ENCODE measurements at places on chromosomes 2 and 18.

DNA sequence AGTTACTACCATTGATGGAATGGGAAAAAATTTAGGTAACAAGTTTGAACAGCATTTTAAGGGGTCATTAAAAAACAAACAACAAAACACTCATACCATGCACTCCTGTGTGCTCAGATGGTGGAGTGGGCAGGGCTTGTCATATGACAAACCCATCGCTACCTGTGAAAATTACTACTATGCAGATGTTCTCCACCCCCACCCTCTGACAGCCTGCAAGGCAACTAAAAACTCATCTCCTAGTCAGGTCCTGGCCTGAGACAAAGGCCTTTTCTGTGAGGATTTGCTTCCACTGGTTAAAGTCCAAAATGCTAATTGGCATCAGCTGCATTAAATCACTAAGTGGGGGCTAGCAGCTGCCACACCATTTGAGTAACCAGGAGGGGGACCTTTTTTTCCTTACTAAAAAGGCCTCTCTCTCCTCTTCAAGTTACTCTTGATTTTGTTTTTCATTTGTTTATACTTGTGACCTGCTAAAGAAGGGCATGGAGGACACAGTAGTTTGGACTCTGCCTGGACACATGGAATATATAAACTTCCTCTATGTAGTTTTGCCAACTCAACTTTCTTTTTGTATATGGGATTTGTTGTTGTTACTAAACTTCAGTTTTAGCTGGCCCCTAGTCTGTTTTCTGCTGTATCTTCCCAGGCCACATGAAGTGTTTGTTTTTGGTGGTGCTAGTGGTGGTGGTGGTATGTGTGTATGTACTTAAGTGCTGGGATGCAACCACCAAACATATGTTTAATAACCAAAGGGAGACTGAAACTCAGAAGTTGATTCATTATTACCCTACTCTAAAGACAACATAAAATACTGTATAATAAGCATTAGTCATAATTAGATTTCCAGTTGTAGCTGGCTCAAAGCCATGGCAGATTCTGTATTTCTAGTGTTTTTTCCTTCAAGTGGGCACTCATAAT lies 121.3 kb downstream of the MAP4K4 start:
- no peak for DNase-seq

DNA sequence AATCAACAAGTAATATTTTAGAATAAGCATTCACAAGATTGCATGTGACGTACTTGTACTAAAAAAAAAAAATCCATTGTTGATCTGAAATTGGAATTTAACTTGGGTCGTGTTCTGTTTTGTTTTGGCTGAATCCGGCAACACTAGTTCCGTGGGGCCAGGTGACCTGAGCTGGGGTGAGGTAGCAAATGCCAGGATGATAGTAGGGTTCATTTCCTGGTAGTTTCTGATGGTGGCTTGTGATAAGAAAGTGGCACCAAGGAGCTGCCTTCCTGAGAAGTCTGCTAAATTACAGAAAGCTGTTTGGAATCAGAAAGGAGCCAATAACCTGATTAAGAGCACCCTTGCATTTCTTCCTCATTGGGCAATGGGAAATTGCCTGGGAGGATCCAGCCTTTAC lies 126.4 kb upstream of the DLX2 start:
- no peak for DNase-seq

- peak; percentile 41 for DNase-seq
These were observed 1.2 kb downstream of the ZFP36L2 start for GRCh38 chr2:43225093-43225787.

DNA sequence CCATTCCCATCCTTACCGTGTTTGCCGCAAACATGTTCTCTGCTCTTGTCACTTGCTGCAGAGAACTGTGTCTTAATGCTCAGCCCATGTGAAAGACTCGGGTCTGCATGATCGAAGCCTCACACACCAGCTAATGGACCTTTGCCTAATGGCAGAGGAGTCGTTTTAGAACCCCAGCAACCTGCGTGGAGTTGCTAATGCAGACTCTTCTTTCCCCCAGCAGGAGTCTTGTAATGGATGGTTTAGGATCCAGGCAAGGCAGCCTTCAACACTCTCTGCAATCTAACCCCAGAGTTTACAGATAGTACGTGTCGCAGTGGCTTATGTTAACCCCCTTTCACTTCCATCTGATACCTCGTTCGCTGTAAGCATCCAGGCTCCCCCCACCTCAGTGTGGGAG lies 316.4 kb downstream of the AGAP1 start:
- DNase-seq: no peak

DNA sequence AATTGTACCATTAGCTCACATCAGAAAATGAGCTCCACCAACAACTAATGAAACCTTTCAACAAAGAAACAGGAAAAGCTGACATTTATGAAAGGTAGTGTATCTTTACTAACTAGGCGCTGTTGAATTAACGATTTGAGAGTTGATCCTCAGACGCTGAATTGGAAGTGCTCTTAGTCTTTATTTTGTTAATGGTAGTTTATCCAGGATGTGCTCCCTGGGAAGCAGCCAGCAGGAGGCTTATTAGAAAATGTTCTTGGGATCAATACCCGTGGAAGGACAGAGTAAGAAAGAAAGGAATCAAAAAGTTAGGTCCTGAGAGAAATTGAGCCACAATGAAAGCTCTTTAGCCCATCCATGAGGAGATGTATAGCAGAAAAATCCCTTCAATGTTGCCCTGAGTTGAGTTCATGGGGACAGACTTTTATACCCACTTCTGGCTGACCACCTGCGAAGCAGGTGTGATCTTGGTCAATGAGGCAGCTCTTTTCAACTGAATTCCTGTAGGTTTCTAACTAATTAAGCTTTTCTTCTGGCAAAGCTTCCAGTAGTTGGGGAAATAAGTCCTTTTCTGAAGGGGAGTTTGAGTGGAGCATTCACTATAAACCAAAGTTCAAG lies 492.6 kb upstream of the REG3G start:
- no peak for DNase-seq

DNA sequence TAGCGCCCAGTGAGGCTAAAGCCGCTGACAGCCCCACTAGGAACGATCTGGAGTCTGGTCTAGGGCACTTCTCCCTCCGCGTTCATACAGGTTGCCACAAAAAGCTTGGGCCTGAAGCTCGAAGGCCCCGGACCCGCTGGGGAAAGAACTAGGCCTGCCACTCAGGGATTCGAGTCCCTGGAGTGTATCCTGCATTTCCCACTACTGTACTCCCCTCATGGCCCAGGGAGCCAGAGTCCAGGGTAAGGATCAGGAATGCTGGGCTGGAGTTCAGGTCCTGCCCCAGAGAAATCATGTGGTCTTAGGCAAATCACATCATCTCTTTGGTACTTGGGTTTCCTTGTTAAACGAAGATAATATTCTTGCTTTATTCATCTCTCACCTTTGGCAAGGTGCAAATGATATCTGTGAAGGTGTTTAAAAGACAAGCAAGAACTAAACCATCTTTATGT lies 1.4 kb upstream of the ZFP36L2 start:
- DNase-seq: no peak

GRCh38 chr18:49811151-49811938 lies 2.0 kb downstream of the ACAA2 start:
- no peak for DNase-seq

GRCh38 chr2:134232461-134232860 lies 21.4 kb upstream of the MGAT5 start:
- no peak for DNase-seq

DNA sequence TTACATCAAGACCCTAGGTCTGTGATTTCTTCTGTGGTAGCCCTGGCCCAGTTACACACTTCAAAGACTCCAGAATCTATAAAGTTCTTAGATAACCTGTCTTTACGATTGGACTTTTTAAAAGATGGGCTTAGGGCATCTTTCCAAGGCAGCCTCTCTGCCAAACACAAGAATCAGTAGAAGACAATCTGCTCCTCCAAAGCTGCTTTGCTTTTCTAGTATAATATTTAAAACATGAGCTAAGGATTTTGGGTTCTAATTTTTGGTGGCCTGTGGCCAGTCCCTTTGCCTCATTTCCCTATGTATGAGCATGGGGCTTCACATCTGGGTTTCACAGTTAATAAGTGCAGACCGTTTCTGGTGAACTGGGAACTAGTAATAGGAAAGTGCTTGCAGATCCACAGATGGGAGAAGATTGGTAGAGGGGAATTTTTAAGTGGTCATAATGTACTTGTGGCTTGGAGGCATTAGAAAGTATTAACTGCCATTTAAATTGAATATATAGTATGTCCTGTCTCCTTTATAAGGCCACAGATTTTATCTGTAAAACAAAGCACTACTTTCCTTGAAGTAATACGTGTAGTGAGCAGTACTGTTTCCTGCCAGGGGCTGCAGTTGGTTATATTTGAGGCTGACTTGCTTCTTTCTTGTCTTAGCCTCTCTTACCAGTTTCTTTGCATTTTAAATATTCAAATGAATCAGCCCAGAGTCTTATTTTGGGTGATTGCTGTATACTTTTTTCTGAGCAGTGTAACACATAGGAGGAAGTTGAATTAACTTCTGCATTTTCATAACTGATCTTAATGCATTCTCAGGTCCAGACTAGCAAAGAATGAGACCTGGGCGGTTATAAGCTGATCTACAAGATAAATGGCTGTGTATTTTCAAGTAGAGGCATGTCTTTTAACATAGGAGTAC lies 1.5 kb downstream of the ARPC2 start:
- no peak for DNase-seq

- DNase-seq: no peak
These were observed 45.4 kb upstream of the CCDC150 start for GRCh38 chr2:196594158-196594557.

- DNase-seq: no peak
These were observed 258.3 kb upstream of the SALL3 start for GRCh38 chr18:78721238-78721875.

DNA sequence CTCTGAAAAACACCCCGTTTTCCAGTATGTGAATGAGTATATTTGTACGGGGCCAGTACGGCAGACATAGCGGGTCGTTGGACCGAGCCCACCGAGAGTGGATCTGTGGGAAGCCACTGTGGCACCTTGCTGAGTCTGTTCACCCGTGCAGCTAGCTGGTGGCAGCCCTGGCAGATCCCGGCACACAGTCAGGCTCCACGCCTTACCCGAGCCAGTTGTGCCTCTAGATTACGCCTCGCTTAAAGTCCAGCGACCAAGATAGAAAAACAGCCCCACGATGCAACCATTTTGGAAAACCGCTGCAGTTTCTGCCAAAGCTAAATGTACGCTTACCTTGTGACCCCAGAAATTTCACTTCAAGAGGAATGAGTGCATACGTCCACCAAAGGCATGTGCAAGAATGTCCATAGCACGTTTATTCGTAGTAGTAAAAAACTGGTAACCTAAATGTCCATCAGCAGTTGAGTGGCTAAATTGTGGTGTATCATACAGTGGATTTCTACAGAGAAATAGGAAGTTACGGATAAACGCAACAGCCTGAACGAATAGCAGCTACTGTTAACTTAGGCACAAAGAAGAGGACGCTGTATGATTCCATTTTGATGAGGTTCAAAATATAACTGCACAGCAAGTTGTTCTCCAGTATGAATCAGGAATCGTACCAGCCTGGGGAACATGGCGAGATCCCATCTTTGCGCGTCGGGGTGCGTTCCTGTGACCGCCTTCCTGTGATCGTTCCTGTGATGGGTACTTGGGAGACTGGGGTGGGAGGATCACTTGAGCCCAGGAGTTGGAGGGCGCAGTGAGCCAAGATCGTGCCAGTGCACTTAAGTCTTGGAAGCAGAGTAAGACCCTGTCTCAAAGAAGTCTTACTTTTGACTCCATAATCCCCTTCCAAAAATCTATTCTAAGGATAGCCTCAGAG lies 688 bp upstream of the WDR33 start:
- DNase-seq: peak; percentile 4

GRCh38 chr2:69827796-69828540 lies 1.5 kb upstream of the GMCL1 start:
- DNase-seq: no peak

DNA sequence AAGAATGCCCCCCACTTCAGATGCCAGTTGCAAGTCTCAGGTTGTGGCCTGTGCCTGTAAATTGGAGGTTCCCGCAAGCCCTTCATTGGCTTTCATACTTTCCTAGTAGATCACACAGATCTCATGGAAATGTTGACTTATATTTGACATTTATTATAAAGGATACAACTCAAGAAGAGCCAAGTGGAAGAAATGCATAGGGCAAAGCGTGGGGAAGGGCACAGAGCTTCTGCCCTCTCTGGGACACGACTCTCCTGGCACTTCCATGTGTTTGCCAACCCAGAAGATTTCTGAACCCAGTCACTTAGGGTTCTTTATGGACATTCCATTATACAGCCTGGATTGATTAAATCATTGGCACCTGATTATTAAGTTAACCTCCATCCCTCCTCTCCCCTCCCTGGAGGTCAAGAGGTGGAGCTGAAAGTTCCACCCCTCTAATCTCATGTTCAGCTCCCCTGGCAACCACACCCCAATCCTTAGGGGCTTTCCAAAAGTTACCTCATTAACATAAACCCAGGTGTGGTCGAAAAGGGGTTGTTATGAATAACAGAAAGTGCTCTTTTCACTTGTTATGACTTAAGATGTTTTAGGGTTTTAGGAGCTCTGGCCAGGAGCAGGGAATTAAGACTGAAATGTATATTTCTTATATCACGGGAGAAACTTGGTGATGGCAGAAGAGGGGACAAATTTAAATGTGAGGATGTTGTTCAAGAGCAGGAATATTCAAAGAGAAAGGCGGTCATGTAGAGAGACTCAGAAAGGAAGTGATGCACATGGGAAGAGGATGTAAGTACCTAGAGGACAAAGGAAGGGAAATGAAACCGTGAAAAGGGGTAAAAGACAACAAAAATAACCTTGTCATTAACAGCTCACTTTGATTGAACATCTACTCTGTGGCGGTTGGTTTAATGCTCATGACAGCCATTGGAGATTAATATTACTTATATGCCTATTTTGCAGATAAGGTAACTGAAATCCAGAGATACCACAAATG lies 31.8 kb downstream of the SP100 start:
- DNase-seq: no peak

DNA sequence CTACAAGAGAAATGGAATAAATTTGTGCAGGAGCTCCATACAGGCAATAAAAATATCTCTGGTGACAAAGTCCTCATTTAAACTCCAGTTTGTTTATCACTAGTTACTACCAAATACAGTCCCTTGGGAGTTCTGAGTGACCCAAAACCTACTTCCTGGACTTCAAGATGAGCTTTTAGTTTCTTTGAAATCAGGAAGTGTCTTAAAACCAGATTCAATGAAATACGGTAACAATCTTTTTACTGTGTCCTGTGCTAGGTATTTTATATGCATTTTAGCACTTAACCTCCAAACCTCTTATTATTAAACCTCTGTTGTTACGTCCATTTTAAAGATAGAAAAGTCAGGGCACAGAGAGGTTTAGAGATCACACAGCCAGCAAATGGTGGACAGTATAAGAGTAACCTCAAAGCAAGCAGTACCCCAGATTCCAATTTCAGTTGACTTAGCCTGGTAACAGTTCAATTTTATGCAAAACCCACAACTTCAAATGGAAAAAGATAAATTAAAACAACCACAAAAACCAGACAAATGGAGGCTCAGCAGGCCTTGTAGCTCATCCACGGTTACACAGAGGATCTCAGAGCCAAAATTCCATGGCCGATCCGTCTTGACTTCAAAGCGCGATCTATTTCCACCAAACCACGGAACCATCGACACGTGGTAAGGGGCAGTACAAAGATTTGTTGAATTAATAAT lies 1.3 kb upstream of the KCMF1 start:
- no peak for DNase-seq

GRCh38 chr2:37645362-37645761 lies 26.1 kb downstream of the CDC42EP3 start:
- DNase-seq: no peak

Data from activated T-helper 1 cell treated with anti-CD3 and anti-CD28 coated beads, Interleukin-2, amount 50 U/mL, for 16 hours (primary cell).